ENCODE measurements at places on chromosomes 1 and 21.

GRCh38 chr1:17911791-17912190 is 156.7 kb downstream of the ACTL8 start:
- no peak for DNase-seq

DNA sequence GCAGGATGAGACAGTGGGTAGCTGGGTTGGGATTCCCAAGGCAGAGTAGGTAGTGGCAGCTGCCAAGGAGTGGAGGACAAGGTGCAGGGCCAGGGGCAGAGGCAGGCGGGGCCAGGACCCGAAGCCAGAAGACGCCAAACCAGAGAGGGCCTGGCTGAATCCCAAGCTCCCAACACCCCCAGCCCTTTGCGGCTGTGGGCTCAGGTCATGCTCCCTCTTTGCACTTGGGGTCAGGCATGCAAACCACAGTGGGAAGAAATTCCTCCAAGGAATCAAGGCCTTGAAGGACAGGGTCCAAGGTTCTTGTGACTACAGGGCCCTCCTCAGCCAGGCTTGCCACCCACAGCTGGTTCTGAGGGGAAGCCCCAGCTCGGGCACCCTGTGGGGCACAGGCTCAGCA is 6.2 kb downstream of the C1orf210 start:
- DNase-seq: peak; percentile 50

DNA sequence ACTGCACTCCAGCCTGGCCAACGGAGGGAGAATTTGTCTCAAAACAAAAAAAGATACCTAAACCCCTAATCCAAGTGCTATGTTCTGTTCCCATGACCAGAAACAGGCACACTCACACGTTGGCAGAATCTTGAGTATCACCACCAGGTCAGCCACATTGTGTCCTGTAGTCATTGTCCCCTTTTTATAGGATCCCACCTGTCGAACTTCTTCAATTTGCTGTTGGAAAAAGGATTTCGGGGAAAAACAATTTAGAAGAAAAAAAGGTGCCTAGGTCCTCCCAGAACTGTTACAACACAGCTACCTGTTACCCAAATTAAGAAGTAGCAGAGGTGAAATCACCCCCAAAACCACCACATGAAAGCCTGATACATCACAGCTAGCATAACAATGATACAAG is 3.4 kb downstream of the ILF2 start:
- DNase-seq: no peak

DNA sequence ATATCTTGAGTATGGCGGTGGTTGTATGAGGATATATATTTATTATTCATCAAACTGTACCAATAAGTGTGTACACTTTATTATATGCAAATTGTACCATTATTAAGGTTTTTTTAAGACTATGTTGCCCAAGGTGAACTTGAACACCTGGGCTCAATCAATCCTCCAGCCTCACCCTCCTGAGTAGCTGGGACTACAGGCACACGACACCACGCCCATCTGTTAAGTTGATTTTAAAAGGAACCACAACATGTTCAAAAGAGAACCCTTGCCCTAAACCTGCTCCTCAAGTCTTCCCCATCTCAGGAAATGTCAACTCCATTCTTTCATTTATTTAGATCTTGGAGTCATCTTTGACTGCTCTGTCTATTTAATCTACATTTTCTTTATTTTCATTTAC is 24.3 kb upstream of the FBXO28 start:
- no peak for DNase-seq

DNA sequence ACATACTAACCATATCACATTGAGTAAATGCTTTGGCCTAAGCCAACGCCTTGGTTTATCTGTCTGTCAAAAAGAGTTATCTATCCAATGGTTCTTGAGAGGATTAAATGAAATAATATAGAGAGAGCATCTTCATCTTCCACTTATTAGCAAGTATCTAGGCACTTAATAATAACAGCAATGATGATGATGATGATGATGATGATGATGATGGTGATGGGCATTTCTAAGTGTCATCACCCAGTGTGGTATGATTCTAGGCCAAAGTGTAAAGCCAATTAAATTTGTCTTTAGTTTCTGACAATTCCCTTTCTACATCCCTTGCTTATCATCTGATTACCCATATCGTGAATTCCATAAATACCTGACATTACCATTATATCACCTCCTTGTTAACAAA is 65.7 kb upstream of the LRRC53 start:
- no peak for DNase-seq

DNA sequence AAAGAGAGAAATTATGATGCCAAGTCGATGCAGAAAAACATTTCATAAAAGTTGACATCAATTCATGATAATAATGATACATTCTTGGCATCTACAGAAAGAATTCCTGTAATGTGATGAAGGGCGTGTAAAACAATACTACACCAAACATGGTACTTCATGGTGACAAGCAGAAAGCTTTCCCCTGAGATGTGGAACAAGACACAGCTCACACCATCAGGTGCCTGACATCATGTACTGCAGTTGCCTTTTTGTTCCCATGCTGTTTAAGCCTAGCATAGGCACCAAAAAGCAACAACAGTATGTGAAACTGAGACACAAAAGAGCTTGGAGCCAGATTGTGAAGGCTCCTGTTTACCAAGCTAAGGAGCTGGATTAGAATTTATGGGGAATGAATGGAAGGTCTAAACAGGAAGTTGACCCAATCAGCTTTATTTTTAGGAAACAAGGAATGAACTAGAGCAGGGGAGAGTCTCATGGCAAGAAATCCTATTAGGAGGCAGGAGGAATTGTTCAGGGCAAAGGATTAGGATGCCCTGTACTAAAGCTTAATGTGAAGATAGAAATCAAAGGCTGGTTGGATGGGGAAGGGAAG is 67.2 kb downstream of the SYDE2 start:
- no peak for DNase-seq

DNA sequence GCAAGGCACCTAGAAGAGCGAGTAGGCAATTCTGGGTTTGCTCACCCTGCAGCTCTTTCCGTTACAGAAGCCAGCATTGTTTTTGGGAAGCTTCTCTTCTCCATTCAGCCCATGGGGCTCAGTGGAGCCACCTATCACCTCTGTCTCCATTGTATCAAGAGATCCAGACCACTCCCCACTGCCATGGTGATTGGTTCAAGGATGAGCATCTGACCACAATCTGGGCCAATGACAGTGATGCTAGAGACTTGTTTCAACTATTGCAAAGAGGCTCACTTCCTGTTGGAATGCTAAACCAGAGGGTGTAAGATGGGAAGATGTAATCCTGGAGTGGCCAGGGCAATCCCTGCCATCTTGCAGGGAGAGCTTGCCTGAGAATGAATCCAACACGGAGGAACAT is 6.6 kb downstream of the SPATA21 start:
- no peak for DNase-seq

- no peak for DNase-seq
Observed at GRCh38 chr21:37207441-37208009, 59.6 kb downstream of the VPS26C start.

GRCh38 chr21:27388825-27389224 is 421.9 kb upstream of the ADAMTS5 start:
- no peak for DNase-seq

- DNase-seq: no peak
Observed at GRCh38 chr21:41397471-41397891, 28.6 kb upstream of the MX1 start.

- no peak for DNase-seq
Observed at GRCh38 chr1:26384076-26384475, 11.5 kb upstream of the ZNF683 start.

DNA sequence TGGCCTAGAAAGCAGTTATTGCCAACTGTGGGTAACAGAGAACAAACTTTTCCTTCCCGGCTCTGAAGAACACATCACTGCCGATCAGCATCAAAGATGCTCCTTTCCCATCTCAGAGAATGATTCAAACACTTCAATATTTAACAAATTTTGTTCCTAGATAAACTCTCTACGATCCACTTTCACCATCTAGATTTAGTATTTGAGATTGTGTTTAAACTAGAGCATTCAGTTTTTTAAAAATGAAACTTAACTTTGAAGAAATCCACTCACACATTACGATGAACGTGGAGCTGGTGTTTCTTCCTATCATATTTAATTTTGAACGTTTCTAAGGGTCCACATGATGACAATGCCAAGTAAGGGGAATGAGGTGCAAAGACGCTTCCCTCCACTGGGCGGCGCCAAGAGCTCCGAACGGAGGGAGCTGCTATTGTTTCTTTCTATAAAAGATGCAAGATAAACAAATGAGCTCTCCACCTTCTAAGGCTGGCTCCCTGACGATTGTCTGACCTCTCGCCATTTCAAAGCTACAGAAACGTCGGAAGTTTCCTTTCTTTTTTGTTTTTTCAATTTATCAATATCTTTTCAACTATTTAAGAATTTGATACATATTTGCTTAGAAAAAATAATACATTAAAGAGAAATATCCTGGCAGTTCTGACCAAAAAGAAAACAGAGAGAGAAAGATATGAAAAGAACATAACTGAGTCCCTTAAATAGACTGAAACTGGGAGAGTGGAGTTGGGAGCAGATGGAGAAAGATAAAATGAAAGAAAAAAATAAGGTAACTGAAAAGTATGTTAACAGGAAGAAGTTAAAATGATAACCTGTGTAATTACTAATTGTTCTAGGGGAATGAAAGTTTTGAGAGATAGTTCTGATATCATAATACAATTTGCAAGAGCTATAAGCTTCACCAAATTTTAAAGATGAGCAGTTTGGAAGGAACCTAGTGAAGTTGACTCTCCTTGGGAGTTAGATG is 4.4 kb upstream of the BARHL2 start:
- no peak for DNase-seq

GRCh38 chr1:233993651-233994050 is 89.2 kb downstream of the SLC35F3 start:
- DNase-seq: no peak

- DNase-seq: no peak
Observed at GRCh38 chr1:155383406-155383805, 62.7 kb downstream of the RUSC1 start.

DNA sequence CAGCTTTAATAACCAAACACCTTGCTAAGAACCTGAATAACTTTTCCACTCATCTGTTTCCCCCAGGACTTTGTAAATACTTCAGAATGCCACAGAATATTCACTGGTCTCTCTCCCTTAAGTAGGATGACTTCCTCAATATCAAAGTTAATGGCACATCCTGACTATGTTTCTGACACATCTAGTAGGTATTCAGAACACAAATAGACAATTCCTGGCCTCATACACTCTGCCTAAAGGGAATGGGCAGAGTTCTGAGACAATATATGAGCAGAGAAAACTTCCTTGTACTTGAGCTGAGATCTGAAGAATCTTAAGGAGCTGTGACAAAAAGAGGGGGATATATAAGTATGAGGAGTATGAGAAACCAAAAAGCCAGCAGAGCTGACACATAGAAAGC is 34.8 kb downstream of the ANKRD13C start:
- DNase-seq: no peak

DNA sequence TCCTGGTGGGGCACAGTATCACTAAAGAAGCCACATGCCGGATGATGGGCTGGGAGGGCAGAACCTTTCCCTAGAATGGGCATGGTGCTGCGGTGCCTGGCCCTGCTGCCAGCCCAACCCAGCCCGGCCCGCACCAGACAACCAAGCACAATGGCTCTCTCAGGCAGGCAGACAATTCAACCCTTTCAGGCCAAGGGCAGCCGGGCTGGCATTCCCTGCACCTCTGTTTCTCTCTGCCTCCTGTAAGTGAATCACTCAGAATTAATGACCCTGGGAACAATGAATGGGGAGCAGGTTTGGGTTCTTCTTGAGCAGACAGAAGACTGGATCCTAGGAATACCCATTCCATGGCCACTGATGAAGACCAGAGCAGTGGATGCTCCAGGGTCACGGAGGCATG is 41.0 kb upstream of the IFFO2 start:
- DNase-seq: no peak

GRCh38 chr1:241551759-241552638 is 19.8 kb downstream of the KMO start:
- DNase-seq: no peak

DNA sequence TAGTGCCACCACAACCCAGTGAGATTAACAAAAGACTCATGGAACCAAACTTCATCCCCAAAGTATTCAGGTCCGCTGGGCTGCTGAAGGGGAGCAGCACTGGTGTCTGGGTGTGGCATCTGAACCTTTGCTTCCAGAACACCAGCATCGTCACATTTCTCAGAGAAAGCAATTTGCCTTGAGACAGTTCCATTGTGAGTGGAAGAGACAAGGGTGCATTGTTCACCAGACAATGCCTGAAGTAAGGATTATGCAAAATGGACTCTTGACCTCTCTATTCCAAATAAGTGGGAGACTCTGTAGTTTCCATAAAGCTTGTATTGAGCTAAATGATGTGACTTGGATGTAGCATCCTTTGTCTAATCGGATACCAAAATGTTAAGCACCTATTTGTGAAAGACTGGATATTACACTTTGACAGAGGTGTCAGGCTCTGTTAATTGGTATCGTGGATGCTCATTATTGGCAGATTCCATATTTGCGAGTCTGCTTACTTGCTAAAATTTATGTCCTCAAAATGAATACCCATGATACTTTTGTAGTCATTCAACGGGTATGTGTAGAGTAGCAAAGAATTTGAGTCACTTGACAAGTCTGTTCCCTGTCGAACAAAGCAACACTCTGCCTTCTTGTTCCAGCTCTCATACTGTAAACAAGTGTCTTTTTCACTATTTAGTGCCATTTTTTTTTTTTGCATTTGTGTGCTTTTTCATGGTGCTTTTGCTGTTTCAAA is 75.6 kb downstream of the MRPS6 start:
- no peak for DNase-seq

DNA sequence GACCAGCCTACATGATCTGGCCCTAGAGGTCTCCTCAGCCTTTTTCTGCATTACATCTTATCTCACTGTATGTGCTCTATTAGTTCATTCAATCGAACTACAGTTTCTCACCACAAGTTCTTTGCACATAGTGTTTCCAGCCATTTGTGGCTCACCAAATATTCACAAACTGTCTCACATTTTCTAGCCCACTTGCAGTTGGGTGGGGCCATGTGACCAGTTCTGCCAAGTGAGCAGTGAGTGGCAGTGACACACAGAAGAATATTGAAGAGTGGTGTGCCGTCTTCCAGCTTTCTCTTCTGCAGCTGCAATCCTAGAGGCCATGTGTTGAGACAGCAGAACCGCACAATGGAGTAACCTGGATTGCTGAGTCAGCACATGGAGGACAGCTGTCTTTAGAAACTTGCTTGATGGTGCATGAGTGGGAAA is 103.2 kb upstream of the ZNF644 start:
- DNase-seq: no peak

All from chondrocyte (in vitro differentiated cells).